B cell (primary cell): ENCODE measurements at places on chromosomes 16 and 17. TPM values are rescaled to one million over a fixed set of nuclear protein-coding genes. Genes with fewer than 3 reads are reported as not detected.

Gene ZNF174
- total RNA-seq, result 12.7 and 13.3 TPM in 2 replicates

Gene DHX40
- total RNA-seq, result 28.7 and 30.4 TPM in 2 replicates

Gene CTRB1
- not detected in 2 replicates for total RNA-seq

Gene CXCL16
- total RNA-seq, result 19.3 and 22.0 TPM in 2 replicates

Gene RNF227
- total RNA-seq, result 3.8 and 4.3 TPM in 2 replicates

Gene ZNF276
- total RNA-seq, result 82.7 and 87.3 TPM in 2 replicates

Gene MFAP4
- total RNA-seq, result not detected in 2 replicates

DNA sequence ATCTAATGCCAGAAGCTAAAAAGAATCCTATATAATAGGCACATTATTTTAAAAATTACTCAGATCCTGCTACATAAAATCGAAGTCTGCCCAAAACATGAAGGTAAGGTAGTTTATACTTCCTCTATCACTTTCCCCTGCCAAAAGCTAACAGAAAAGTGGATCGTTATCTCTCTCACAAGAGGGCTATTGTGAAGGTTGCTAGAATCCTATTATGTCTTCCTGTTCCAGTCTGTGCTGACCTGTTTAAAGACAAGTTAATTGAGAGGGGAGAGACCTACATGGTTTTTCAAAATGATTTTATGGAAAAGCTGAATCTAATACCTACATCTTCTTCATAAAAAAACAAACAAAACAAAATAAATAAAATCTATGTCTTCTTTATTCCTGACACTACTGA is 1410.9 kb upstream of the CDH8 start:
- DNase-seq, result no peak

DNA sequence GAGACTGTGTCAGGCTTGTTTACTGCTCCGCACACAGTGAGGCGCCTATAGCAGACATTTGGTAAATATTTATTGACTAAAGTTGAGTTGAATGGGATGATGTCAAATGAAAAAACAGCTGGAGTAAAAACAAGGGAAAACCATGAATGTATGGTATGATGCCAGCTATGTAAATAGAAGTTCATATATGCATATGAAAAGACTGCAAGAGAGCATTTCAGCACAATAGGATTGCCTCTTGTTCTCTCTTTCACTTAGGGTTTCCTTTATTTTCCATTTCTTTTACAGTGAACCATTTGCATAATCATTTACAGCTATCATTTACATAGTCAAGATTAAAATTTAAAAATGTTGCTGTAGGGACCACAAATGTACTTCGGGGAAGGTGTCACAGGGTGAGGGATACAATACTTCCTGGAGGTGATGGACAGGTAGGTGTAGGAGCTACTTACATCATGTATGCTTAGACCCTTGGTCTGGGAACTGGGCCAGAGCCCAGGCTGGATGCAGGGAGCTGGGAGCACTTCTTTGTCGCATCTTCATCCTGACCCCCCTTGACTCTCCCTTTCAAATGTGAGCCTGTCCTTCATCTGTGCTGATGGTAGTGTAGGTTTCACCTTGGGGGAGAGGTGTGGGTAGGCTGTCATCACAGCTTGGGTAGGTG is 113.3 kb downstream of the UTP18 start:
- no peak for DNase-seq

- DNase-seq, result no peak
Measured at GRCh38 chr17:80804466-80804865, 187.2 kb upstream of the CHMP6 start.

GRCh38 chr17:33981711-33982601 is 273.1 kb upstream of the CCL2 start:
- DNase-seq, result no peak

- DNase-seq, result peak; percentile 73
Measured at GRCh38 chr16:20849589-20850390, 43.5 kb downstream of the REXO5 start.

DNA sequence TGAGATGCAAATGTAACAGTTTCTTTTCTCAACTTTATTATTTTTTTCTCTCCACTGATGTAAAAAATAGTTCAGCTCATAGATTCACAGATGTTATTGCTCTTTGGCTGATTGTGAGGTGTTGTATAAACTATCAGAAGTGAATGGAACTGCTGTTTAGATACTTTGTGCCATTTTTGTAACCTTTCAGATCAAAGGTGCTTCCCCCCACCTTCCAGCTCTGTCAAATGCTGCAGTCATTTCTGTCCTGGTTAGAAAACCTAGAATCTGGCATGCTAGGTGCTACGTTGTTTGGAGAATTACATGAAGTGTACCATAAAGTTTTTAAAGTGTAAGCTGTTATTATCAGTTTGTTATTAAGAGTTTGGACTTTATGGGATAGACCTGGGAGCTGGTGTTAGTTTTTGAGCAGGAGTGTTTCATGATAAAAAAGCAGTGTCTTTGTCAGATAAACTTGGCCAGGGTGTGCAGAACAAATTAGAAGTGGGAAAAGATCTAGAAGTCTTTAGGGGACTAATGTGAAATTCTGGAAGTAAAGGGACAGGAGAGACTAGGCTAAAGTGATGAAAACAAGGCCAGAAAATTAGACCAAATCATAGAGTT is 1.8 kb upstream of the WIPI1 start:
- DNase-seq, result no peak

DNA sequence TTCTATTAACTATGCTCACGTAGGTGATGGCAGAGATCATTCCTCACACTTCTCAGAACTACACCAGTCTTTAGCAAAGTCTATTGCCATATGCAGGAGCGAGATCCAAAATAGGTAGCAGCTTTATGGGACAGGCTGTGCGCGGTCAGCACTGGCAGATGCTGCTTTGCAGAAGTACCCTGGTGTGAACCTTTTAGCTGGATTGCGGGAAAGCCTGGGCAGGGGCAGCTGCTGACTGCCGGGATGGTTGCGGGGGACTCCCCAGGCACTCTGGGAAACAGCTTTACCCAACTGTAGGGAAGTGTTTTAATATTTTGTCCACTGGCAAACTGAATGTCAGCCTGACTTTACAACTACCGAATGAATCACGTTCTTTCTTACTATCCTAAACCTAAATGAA is 251.3 kb downstream of the HS3ST3A1 start:
- DNase-seq, result no peak

DNA sequence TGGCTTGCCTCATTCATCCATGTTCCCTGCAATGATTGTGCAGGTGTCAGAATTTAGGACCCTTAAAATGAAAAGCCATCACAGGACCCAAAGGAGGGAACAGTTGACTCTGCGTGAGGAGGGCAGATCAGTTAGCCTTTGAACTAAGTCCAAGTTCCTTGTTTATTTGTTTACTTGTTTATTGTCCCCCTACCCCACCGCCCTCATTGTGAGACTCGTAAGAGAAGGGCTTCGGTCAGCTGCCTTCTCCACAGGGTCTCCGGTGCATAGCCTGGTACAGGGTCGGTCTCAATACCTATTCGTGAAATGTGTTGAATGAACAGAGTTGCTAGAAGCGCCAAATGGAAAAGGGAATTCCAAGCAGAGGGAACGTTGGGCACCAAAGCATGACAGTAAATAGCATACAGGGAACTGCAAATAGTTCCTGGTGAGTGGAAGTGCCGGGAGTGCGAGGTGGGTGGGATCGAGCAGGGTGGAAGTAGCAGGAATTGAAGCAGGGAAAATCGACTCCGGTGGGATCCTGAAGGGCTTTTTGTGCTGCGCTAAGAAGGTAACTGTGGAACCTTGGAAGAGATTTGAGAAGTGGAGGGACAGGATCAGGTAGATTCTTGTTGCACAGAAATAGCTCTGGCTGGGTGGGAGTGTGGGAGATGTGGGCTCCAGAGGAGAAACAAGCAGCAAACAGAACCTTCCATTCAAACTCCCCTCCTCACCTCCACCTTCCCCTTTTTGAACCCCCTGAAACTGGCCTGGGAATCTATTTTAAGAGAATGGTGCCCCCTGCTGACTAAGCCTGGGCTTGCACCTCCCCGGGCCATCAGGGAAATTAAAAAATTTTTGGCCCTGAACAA is 12.7 kb downstream of the SLC35B1 start:
- peak; percentile 83 for DNase-seq

- DNase-seq, result no peak
Measured at GRCh38 chr17:19725486-19725885, 9.1 kb upstream of the SLC47A2 start.

GRCh38 chr17:1515640-1516387 is 598 bp downstream of the INPP5K start:
- DNase-seq, result peak; percentile 86

DNA sequence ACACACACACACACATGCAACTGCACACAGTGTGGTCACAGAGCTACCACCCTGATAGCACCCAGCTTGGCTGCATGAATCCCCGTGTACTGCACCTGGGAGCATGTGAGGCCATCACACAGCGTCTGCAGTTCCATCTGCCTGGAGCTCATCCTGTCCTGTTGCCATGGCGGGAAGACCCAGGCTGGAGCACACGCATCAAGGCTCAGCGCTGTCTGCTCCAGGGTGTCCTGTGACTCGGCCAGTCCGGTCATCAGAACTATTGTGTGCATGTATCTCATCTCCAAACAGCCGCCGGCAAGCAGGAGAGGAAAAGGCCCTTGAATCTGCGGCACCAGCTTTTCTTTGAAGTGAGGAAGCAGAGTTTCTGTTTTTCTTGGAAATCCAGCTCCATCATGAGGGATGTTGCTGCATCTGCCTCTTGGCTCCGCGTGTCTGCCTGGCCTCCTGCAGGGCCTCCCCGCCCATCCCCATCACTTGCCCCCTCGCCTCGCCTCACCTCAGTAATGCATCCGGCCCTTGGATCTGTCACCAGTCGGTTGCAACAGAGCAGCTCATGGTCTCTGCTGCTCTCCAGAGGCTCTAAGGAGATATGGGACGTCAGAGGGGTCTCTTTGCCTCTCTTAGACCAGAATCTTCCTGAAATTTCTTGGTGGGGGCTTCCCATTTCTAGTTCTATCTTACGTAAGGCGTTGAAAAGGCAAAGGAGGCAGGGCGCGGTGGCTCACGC is 23.7 kb downstream of the CACNG4 start:
- DNase-seq, result no peak
